ENCODE measurements at places on chromosomes 7 and 10.

- no peak for DNase-seq
These were observed 12.0 kb upstream of the SLC29A4 start for GRCh38 chr7:5270788-5271187.

GRCh38 chr7:44971188-44971901 lies 7.5 kb downstream of the MYO1G start:
- no peak for DNase-seq

GRCh38 chr7:24656608-24657007 lies 83.4 kb downstream of the PALS2 start:
- DNase-seq: no peak

DNA sequence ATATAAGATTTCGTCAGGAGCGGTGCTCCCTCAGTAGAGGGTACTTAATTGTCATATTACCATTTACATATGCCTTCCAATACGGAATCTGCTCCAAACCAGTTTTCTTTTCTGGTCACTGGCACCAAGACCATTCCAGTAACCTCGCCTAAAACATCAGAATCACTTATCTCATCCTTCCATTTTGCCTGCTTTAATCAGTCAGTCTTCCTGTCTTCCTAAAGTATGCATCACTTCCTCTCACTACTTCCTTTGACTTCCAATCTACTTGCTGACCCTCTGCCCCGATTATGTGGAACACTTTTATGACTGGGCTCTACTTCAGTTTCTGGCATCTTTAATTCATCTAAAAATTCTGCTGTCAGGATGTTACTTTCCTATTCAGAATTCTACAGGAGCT lies 33.5 kb downstream of the CUL2 start:
- no peak for DNase-seq

DNA sequence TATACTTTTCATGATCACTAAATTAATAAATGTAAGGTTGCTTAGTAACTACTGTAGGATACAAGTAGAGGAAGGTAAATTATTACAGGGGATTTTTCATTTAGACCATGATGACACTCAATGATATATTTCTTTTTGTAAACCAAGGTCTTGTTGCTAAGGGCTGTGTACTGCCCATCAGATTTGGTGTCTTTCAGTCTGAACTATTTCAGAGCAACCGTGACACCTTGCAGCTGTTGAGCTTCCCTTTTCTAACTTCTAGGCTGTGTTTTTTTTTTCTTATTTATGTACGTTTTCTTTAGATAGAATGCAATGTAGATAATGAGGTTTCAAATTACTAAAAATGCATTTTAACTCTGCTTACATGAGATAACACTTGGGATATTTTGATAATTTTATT lies 292.0 kb upstream of the MBL2 start:
- no peak for DNase-seq

DNA sequence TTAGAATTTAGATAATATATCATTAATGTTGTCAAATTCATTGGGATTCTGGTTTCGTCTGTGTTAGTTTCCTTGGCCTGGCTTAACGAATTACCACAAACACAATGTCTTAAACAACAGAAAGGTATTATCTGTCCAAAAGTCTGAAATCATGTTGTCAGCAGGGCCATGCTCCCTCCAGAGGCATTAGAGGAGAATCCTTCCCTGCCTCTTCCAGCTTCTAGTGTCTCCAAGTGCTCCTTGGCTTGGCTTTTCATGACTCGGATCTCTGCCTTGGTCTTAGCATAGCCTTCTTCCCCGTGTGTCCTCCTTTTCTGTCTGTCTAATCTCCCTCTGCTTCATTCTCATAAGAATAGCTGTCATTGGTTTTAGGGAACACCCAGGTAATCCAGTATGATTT lies 482.5 kb downstream of the SEMA3D start:
- no peak for DNase-seq

- no peak for DNase-seq
These were observed 140.5 kb downstream of the ARL4A start for GRCh38 chr7:12827920-12828319.

DNA sequence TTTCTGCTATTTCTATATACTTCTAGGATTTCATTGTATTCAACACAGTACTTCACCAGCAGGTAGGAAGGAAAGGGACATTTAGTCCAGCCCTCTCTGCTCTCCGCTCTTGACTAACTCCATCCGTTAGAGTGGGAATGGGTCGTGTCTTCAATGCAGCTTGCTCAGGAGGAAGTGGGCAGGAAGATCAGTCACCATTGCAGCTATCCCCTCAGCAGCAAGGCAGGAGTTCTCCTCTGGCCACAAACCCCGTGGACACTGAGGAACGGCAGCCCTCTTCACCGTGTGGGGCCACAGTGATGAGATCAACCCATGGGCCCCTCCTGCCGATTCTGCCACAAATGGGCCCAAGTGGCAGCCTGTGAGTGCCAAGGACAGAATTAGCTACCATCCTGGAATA lies 30.2 kb upstream of the IKZF1 start:
- DNase-seq: no peak

- no peak for DNase-seq
These were observed 185.0 kb downstream of the TCERG1L start for GRCh38 chr10:131126321-131127137.

- no peak for DNase-seq
These were observed 35.0 kb upstream of the ARHGAP12 start for GRCh38 chr10:31963589-31963980.

DNA sequence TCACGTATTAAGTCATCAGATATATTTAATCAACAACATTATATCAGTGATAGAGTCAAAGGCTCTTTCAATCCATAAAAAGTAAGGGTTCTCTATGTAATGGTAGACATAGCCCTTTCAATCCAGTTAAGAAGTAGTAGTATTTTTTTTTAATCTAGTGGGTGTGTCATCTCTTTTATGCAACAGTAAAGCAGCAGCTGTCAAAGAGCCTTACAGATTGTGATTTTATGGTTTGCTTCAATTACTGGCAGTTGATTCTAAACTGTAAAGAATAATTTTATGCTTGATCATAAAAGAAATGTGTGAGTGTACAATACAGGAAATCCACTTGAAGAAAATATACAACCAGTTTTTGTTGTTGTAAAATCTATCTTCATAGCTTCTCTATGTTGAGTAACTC lies 902.6 kb upstream of the MBL2 start:
- DNase-seq: no peak

DNA sequence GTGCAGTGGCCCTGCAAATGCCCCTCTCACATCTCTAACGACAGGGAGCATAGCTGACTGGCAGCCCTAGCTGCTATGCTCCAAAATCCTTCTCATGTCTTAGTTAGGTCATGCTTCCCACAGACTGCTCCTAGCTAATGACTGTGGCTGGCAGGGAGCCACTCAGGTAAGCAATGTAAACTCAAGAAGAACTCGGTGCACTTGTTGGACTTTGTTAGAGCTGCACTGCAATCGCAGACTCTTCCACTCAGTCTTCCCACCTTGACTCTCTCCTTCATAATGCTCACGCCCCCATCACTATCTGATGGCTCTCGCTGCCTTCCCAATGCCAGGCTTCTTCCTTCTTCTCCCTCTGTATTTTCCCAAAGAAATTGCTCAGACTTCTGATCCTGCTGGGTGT lies 24.0 kb downstream of the OR9A2 start:
- no peak for DNase-seq

DNA sequence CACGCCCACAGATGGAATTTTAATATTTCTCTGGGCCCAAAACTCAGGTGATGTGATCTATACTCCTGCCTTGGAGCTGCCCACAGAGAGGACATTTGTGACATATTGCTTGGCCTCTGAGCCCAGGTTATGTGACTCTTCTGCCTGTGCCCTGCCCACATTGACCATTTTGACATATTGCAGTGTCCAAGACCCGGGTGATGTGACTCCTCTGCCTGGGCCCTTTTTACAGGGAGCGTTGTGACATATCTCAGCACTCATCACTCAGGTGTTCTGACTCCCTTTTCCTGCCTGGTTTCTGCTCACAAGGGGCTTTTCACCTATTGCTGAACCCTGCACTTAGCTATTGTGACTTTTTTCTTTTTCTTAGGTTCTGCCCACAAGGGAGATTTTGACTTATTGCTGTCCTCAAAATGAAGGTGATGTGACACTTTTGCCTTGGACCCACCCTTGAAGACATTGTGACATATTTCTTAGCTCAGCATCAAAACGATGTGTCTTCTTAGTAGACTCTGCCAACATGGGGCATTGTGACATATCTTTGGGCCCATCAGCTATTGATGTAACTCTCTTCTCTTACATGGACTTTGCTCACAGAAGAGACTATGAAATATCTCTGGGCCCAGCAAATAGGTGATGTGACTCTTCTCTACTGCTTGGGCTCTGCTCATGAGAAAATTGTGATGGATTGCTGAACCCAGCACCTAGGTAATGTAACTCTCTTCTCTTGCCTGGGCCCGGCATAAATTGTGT lies 11.0 kb upstream of the ZNF107 start:
- DNase-seq: no peak

- DNase-seq: no peak
These were observed 171.9 kb upstream of the LRRN3 start for GRCh38 chr7:110918949-110919548.

- no peak for DNase-seq
These were observed 318.5 kb upstream of the SEMA3A start for GRCh38 chr7:84513061-84513460.

- no peak for DNase-seq
These were observed 46.9 kb upstream of the KDM7A start for GRCh38 chr7:140223515-140224221.

All from activated naive CD4-positive, alpha-beta T cell (primary cell).